ENCODE measurements at places on chromosomes 7 and 10.

GRCh38 chr10:97849103-97849686 lies 448 bp upstream of the GOLGA7B start:
- no peak for DNase-seq

GRCh38 chr7:114660126-114660486 lies 245.5 kb downstream of the FOXP2 start:
- no peak for DNase-seq

- no peak for DNase-seq
These were observed 45.0 kb downstream of the DNMBP start for GRCh38 chr10:99964791-99965190.

DNA sequence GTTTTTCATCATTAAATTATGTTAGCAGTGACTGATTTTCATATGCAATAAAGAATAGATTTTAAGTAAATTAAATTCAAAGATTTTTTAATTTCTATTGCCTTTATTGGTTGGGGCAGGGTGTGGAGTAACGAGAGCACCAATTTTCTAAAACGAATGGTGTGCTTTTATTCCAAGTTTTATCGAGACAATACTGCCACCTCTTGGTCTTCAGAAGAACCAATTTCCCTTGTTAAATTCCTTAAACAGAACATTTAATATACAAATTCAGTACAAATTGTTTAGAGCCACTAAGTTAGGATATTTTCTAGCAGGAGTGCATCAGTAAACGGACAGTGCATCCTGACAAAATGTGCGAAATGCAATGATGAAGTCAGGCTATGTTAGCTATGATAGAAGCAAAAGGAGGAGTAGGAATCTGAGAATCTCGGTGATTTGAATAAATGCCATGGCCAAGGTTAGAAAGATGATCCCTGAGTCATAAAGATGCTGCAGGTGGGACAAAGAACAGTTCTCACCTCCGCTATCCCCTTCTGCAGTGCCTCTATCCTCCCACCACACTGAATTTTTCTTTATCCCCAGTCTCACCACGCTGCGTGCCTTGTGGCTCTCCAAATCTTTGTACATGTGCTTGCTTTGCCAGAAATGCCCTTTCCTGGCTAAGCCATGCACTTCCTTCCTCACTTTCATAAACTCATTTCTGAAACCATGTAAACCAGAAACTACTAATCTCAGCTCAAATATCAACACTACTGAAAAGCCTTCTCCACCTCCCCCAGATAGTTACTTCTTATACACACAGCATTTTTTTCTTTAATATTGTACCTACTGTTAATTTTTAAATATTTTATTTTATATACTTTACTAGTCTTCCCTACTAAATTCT lies 31.9 kb upstream of the AGBL3 start:
- DNase-seq: no peak

DNA sequence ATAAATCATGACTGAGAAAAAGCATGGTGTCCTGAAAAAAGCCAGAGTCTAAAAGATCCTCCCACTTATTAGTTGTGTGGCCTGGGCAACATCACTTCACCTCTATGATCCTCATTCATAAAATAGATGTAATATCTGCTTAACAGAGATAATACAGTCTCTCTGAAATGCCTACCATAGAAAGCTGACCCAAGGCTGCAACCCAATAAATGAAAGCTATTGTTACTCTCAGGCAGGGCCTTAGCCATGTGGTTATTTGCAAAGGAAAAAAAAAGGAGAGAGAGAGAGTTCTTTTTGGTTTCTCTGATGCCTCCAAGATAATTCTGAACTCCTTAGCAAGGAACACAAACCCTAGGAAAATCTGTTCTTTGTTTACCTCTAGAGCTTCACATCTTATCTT lies 7.9 kb downstream of the FAM13C start:
- DNase-seq: no peak

DNA sequence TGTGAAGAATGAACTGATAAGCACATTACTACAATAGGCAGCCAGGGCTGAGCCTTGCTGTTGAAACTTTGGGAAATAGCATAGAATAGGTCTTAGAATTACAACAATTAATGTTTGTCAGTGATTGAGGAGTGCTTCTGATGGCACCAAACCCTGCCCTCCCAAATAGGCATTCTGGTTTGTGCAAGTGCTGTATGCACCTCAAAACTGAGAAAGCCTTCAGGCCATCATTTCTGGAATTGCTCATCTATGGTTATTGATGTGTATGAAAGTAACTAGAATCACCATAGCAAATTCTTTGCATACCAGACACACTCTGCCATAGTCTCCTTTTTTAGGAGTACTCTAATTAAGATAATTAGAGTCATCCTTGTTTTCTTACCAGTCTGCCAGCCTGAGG lies 585.0 kb upstream of the MBL2 start:
- DNase-seq: no peak

DNA sequence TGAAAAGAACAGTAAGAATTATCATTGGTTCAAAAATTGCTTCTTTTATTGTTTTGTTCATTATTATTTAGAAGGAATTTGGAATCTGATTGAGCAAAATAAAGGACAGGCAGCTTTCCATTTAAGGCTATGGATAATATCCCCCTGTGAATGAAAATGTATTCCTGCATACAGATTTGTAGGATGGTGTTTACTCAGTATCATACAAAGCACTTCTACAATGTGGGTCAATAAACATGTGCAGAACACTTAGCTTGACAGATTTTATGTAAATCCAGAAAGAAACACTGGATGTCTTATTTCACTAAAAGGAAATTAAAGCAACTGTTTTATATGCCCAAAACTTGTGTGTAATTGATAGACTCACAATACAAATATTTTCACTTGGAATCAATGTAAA lies 189.7 kb downstream of the THSD7A start:
- DNase-seq: no peak

GRCh38 chr10:107557916-107558315 lies 393.4 kb upstream of the SORCS1 start:
- DNase-seq: no peak

GRCh38 chr7:39605087-39605486 lies 18.3 kb upstream of the RALA start:
- no peak for DNase-seq

DNA sequence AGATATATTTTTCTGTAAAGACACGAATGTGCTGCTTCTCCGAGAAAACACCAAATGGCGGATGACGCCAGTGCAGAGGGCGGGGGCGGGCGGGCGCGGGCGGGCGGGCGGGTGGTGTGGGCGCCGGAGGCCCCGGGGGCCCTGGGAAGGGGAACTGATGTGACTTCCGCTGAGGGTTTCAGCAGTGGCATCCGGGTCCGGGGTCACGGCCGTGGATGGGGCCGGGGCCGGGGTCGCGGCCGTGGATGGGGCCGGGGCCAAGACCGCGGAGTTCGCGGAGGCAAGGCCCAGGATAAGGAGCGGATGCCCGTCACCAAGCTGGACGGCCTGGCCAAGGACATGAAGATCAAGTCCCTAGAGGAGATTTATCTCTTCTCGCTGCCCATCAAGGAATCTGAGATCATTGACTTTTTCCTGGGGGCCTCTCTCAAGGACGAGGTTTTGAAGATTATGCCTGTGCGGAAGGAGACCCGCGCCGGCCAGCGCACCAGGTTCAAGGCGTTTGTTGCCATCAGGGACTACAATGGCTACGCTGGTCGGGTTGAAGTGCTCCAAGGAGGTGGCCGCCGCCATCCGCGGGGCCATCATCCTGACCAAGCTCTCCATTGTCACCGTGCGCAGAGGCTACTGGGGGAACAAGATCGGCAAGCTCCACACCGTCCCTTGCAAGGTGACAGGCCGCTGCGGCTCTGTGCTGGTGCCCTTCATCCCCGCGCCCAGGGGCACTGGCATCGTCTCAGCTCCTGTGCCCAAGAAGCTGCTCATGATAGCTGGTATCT lies 20.3 kb upstream of the IGF2BP3 start:
- no peak for DNase-seq

DNA sequence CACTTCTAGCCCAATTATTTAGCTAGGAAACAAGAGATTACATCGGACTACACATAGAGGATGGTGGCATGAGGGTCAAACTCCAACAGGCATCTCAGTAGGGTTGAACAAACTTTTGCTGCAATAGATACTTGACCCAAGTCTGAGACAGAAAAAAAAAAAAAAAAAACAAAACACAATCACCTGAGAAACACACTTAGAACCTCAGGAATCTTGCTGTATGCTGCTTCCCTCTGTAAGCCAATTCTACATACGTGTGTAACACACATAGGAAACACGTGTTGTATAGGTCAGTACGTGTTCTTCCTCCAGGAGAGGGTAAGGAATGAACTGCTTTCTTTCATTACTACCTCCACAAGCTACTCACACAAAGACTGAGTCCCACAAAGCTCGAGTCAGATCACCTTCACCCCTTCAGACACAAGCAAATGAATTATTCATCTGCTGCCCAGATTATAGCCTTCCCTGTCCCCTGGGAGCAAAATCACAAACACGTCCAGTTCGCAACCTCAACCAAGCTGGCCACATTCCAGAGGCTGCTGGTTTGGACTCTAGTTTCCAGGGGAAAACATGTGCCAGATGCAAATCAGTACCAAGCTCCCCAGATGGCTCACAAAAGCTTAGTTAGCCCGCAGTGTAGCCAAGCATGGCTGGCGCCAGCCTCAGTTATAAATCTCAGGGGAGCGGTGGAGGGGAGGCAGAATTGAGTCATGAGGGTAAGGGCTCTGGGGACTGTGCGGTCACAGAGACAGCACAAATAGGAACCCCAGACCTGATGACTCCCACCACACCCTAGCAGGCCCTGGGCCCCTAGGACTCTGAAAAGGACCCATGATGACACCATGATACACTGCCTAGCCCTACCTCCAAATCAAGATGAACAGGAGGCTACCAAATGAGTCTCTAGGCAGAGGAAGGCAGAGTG lies 15.1 kb downstream of the PSAP start:
- no peak for DNase-seq

DNA sequence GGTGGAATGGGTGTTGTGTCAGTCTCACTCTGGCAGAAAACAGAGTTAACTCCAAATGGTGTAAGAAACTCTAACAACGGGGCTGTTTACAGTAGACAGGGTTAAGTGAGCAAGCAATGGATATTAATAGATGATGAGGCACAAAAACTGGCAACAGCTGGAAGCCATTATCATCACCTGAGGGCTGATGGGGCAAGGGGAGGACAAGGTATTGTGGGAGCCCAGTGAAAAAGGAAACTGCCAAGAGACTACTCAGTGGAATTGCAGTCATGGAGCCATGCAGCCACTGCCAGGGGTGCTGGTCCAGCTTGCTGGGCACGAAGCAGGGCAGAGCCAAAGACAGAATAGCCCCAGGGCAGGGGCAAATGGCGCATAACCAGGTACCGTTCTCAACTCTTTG lies 260.7 kb downstream of the BICC1 start:
- no peak for DNase-seq

GRCh38 chr10:129385600-129385999 lies 81.4 kb upstream of the MGMT start:
- DNase-seq: no peak

DNA sequence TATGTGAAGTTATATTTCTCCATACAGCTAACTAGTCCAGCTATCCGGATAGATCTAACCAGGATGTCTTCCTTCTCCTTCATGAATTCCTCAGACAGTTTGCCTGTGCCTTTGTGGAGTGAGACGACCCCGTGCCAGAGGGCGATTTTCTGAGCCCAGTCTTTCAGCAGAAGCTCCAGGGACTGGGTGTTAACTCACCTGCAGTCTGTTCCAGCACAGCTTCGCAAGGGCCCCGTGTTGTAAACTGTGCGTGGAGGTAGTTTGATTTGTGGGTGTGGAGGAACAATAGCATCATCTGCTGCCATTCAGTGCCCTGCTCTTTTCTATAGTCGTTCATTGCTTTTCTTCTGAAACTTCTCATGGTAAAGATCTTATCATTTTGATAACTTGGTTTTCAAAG lies 103.8 kb downstream of the INPP5A start:
- no peak for DNase-seq

DNA sequence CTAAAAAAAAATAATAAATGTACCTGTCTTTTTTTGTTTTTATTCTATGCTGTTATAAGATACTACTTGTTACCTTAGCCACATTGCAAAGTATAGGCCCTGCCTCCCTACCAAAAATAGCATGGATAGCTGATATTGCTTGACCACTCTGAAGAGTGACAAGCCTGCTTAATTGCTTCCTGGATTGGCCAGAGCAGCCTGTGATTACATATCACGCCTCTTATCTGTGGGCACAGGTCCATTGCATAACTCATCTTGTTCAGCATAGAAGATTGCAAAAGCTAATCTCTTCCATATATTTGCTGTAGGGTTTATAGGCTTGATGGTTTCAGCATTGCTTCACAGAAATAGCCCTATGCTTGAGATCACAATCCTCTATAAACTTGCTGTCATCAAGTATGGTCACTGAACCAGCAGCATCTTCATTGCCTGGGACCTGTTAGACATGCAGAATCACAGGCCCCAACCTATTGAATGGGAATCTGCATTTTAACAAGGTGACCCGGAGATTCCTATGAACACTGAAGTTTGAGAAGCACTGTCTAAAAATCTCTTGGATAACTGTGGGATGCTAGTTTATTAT lies 280.8 kb upstream of the CDC14C start:
- no peak for DNase-seq

- DNase-seq: no peak
These were observed 42.6 kb downstream of the KIF20B start for GRCh38 chr10:89744026-89744425.

DNA sequence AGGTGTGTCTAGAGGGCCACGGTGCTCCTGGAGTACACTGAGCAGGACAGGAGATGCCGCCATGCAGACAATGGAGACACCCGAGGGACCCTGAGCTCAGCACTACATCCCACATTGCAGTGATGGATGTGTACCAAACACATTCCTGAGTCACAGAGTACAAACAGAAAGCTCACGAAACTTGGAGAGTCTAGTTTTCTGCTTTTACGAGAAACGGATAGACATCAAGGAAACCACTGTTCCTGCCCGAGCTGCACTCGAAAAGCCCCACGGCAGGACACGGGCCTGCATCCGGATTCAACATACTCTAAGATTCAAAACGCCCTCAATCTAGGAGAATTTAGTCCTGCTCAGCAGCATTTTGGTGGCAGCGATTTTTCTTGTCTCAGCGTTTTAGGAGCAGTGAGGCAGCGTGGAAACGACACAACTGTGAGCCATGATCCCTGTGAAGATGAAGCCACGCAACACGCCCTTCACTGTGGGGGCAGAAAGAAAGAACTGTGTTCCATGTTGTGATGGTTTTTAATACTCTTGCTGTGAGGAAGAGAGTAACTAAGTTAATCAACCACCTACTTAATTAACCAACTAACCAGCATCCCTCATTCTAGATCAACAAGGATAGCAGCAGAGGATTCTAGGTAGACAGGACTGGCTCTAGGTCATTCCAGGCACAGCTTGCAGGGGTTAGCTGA lies 3.2 kb downstream of the TNS3 start:
- DNase-seq: no peak

GRCh38 chr7:47040795-47041347 lies 541.0 kb downstream of the TNS3 start:
- DNase-seq: no peak

DNA sequence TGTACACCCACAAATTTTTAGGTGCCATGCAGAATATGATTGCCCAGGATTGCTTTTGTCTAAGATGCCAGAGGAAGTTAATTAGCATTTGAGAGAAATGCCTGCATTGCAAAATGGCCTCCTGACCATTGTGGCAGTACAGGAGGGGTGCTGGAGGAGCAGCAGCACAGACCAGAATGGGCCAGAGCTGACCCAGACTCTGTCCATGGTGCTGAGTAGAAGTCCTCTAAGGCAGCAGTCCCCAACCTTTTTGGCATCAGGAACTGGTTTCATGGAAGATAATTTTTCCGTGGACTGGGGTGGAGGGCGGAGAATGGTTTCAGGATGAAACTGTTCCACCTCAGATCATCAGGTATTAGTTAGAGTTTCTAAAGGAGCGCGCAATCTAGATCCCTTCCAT lies 217.8 kb upstream of the AGK start:
- DNase-seq: peak; percentile 54

GRCh38 chr10:12631787-12632562 lies 282.6 kb downstream of the CAMK1D start:
- no peak for DNase-seq

Measured in iPS DF 19.7 (cell line).